GM12878 (cell line): ENCODE measurements at places on chromosomes 5 and 9.

DNA sequence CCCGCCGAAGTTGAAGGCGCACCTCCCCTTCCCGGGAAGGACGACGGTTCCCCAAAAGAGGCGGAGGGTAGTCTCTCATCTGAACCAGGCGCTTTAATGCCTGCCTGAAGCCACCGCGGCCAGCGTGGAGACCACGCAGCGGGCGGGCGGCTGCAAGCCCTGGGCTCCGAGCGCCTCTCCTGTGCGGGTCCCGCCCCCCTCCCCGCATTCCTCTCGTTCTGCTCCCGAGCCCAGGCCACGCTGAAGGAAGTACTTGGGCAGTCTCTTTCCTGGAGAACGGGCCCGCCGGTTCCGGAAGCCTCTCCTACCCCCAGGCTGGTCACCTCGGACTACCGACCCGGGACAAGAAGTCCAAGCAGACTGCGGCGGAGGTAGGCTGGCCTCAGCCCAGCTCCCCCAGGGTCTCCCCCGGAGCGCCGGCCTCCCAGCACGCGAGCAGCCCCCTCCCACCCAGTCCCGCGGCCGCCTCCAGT lies 571 bp downstream of the PPIC start:
- DNase-seq = no peak

- DNase-seq = no peak
Observed at GRCh38 chr5:160496334-160496733, 74.7 kb downstream of the PTTG1 start.

DNA sequence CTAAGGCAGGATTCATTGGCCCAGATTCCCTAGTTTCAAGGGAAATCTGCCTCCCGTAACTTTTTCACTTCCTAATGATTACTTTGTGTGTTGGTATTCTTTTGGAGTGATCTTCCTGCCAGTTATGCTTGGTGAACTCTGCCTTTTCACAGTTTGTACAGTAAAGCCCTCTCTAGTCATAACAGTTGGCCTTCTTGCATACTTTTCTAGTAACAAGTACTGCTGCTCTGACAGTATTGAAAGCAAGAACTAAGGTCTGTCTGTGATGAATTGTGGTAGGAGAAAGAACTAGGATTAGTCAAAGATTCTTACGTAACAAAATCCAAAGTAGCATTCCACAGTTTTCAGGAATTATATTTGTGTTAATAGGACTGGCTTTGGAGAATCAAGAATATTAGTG lies 1457.2 kb upstream of the WWC1 start:
- DNase-seq = no peak

DNA sequence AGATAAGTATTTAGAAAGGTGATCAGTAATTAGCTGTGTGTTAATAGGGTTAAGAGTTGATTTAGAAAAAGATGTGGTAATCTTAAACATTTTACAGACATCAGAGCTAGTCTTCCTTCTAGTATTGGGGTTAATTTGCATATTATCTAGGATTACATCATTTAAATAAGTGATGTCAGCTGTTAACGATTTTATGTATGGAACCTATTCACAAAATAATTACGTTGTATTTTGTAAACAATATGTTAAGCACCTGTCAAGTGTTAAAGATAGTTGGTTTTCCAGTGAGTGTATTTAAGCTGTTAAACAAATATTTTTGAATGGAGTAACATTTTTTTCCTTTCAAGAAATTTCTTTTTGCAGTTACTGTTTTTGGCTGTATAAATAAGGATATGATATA lies 2.2 kb downstream of the DCP2 start:
- no peak for DNase-seq

GRCh38 chr5:102823441-102823874 lies 68.4 kb downstream of the PAM start:
- DNase-seq = no peak

GRCh38 chr5:137195483-137195882 lies 303.6 kb downstream of the SPOCK1 start:
- no peak for DNase-seq

DNA sequence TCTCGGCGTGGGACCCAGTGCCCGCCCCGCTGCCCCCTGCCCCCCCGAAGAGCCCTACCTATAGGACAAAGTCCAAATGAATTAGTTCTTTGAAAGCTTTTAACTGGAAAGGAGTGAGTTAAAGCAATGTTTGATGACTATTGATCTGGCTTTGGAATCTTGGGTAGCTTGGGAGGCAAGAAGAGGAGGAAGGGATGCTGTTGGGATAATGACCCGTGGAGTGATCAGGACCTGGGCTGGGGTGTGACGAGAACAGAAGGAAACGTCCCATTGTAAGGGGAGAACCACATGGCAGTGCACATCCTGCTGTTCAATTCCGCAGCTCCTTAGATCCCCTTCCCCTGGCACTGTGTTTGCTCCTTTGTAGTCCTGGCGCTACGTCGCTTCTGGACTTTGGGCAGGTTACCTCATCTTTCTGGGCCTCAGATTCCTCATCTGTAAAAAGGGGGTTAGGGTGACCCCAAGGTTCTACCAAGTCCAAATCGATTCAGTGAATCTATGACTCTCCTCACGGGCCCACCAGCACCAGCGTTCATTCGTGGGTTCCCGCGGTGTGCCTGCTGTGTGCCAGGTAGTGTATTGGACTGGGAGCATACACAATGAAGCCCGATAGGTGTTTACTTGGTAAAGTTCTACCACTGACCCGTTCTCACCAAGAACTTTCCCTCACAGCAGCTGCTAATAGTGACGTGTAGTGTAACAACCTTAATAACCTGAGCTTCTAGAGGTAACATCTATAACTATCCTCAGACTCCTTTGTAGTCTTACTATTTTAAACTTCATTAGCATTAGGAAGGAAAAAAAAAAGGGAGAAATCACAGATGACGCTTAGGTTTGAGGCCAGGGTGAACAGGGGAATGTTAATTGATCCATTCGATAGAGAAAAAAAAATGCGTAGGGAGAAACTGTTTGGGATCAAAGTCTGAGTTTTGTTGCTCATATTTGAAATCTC lies 1.1 kb upstream of the NADK2 start:
- no peak for DNase-seq

DNA sequence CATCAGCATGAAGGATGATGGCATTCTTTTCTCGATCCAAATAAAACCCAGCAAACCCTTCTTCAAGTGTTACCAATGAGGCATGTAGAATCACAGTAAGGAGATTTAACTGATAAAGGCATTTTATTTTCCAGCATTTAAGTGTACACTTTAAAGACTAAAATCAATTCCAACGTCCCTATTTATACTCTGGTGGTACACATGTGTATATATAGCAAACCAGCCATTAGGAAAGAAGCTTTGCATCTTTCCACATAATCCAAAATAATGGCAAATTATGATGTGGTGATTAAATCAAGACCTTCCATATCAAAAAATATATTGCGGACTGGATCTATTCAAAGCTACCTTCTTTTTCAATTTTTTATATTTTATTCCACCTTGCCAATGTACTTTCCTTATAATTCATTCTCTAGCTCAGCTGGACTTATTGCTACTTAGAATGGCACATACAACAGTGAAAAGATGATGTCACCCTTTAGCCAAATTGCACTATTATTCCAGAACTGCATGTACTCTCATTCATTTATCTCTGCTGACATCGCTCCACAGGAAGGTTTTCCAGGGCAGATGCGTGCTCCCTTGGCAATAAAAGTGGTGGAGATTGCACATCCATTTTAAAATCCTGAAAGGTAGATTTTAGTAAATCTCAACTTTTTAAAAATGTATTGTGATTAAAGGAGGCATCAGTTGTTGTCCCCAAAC lies 63.3 kb upstream of the SLC30A5 start:
- DNase-seq = no peak

DNA sequence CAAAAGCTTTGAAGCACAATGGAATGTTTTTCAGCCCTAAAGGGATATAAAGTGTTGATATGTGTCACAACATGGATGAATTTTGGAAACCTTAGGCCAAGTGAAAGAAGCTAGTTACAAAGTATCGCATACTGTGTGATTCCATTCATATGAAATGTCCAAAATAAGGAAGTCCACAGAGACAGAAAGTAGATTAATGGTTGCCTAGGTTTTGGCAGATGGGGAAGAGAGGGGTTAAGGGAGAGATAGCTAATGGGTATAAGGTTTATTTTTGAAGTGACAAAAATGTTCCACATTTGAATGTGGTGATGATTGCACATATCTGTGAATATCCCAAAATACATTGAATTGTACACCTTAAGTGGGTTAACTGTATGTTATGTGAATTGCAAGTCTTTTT lies 57.5 kb upstream of the MCCC2 start:
- no peak for DNase-seq

- no peak for DNase-seq
Observed at GRCh38 chr9:4902135-4902475, 83.0 kb upstream of the JAK2 start.

GRCh38 chr5:55691265-55692105 lies 20.6 kb downstream of the SLC38A9 start:
- DNase-seq = no peak

- no peak for DNase-seq
Observed at GRCh38 chr9:126704157-126704891, 90.6 kb downstream of the LMX1B start.

DNA sequence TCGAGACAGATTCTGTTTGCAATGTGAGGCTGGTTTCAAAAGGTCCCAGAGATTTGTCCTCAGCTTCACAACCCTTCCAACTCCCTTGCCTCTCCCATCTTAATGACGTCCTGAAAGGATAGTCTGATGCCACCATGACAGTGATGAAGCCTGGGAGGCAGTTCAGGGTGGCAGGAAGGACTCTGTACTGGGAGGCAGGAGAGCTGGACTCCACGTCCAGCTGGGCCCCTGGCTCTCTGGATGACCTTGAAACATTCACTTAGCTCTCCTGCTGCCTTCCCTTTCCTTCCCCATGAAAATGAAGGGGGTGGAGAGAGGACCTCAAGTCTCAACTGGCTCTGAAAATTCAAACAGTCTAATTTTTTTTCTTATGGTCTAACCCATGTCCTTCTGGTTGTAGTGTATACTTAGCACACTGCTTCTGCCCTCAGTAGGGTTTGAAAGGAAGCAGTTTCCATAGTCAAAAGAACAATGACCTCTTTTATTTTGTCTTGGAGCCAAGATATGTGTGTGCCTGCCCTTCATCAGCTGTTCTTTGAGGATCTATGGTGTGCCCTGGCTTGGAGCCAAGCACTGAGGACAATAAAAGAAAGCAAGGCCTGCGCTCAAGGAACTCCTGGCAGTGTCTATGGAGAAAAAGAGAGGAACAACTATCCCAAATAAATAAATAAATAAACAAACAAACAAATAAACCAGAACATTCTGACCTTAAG lies 188.3 kb downstream of the GRIA1 start:
- DNase-seq = no peak

GRCh38 chr5:157516006-157516405 lies 56.0 kb downstream of the NIPAL4 start:
- DNase-seq = no peak

DNA sequence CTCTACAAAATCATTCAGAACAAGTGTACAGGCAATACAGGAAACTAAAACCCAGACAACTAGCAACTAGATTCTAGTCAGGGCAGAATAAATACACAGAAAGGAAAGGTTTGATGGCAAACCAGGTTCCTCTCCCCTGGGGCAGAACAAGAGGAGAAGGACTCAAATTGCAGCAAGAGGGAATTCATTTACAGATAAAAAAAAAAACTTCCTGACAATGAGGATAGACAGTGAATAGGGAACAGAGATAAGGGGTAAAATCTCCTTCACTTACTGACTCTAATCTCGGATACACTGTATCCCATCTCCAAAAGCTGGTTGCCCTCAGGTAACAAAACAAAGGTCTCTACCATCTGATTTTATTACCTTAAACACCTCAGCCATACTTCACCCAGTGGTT lies 244.0 kb downstream of the SEC61B start:
- no peak for DNase-seq

DNA sequence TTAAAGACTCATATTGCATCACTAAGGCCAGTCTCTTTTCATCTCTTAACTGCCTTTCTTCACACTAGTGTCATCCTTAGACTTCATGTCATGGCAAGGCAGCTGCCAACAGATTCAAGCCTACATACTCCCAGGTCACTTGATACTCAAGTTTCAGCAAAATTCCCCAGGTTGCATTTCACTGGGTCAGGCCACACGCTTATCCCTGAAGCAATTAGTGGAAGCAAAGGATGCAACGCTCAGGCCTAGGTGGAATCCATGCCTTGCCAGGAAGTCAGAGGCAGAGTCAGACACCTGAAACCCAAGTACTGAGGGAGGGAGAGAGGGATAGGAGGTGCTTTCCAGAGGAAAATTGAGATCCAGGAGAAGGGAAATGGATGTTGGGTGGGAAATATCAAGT lies 28.9 kb downstream of the YIPF5 start:
- DNase-seq = no peak

GRCh38 chr9:136965771-136966484 lies 11.4 kb upstream of the PTGDS start:
- DNase-seq = no peak

DNA sequence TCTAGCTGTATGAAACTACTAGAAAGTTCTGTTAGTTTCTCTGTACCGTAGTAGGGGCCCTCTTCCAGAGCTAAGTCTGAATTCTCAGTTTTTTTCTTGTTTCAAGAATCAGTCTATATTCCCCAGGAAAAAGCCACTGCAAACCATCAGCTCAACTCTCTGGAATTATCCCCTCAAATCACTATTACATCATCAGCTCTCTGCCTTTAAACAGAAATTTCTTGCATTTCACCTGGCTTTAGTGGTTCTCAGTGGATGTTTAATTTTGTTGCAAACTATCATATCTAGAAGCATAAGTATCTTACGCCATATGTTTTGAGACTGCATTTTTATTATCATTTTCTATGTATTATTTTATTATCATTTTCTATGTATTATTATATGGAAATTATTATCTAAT lies 55.2 kb upstream of the PPP2CA start:
- no peak for DNase-seq

DNA sequence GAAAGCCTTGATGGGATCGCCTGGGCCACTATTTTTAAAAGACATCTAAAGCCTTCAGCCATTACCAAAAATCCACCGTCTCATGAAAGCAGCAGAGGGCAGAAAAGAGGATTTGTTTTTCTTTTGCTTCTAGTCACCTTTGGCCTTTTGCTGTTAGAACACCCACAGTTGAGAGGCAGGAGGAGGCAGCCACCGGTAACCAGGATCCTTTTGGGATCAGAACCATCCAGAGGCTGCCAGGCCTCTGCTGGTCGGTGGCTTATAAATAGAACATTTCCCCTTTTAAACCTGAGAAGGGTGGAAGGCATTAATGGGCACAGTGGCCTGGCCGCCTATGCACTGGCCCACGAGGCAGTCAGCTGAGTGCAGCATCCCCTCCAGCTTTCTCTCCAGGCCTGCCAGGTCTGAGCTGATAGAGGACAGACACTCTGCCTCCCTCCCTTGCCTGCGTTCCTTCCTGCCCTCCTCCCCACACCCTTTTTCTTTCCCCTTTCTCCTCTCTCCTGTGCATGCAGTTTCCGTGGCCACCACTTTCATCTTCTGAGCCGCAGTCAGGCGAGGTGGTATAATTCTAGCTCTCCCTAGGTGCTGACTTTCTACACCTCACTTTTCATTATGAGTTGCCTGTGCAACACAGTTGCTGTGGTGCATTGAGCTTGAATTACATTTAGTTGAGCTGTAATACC lies 253.4 kb downstream of the ARHGAP26 start:
- DNase-seq = peak; percentile 87

DNA sequence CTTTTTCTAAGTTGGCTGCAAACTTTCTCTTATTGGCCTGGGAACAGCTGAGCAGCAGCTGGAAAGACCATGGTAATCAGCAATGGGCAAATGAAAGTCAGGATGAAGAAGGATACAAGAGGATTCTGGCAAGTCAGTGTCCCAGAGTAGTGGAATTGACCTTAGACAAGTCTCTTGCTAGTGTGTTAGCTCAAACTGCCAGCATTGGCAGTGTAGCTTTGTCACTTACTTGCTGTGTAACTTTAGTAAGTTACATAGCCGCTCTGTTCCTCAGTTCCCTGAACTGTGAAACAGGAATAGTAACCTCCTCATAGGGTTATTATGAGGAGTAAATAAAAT lies 3.6 kb downstream of the ALDH1A1 start:
- no peak for DNase-seq
